ENCODE measurements at places on chromosomes 4 and X. TPM values are rescaled to one million over a fixed set of nuclear protein-coding genes. Genes with fewer than 3 reads are reported as not detected.

DNA sequence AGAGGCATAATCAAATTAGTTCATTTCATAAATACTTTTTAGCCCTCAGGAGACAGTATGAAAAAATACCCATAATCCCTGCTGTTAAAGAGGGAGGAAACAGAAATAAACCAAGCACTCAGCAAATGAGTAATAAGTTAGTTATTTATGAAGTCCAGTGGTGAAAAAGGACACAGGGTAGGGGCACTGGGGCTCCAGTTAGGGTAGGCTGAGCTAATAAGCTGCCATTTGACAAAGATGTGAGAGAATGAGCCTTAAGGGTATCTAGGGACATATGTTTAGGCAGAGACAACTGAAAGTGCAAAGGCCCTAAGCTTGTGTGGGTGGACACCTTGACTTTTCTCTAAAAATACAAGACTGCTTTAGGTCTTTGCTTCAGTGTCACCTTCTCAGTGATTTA is 94.4 kb downstream of the IL15 start:
- H3K4me3 ChIP-seq = no peak overlapping the region
- DNase-seq = no peak
- no peaks in the 10 kb centered on the region for H3K4me1 ChIP-seq
- H3K27me3 ChIP-seq = no peaks in the 10 kb centered on the region
- H3K36me3 ChIP-seq = no peaks in the 10 kb centered on the region

- no peak overlapping the region for H3K4me3 ChIP-seq
- H3K4me1 ChIP-seq = peaks cover 33% of the 10 kb centered on the region
- peaks cover 8% of the 10 kb centered on the region for H3K36me3 ChIP-seq
- no peak overlapping the region for H3K27ac ChIP-seq
These were observed 145.1 kb downstream of the BEND2 start for GRCh38 chrX:18075603-18076002.

DNA sequence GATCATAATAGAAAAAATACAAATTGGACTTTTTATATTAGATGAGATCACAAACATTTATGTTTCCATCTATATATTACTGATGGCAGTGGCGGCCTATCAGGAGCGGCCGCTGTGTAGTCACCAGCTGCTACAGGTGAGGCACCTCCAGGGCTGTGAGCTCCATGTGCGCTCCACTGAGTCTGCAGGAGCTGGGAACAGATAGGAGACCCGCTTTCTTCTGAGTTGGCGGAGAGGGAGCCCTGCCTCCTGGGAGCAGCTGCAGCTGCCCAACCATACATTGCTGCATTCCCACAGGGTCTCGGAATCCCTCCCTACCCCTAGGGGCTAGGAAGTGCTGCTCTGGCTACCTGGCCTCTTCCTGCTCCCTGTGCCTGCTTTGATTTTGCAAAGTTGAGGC is 812.9 kb downstream of the PDHA2 start:
- H3K27me3 ChIP-seq = no peaks in the 10 kb centered on the region
- no peak overlapping the region for H3K27ac ChIP-seq
- H3K4me1 ChIP-seq = no peaks in the 10 kb centered on the region
- H3K36me3 ChIP-seq = peaks cover 3% of the 10 kb centered on the region
- DNase-seq = no peak

GRCh38 chr4:140679576-140679975 is 76.6 kb downstream of the TBC1D9 start:
- no peaks in the 10 kb centered on the region for H3K27me3 ChIP-seq
- DNase-seq = no peak
- no peaks in the 10 kb centered on the region for H3K36me3 ChIP-seq
- no peaks in the 10 kb centered on the region for H3K4me1 ChIP-seq
- no peak overlapping the region for H3K4me3 ChIP-seq

DNA sequence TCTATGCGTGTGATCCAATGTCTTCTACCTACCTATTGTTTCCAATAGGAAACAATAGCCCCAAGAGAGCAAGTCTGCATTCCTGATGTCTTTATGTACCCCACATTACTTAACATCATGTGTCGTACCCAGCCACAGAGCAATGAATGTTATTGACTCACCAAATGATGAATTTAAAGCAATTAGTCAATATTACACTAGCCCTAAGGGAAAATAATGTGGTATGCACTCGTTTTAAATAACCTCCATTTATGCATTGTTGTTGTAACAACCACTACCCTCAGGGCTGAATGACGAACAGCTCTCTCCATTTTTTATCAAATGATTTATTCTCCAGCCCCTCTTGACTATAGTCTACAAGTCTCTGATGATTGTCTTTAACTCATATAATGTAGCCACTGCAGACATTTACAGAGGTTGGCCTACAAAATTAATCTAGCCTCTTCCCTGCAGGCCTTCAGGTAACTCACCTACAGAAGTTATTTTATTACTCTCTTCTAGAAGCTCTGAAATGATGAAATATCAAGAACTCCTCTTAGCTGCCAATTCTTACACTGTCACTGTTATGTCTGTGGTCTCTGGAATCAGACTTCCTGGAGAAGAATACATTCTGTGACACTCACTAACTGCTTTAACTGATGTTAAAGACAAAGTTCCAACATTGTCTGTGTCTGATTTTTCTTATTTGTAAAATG is 601.7 kb upstream of the GRIA3 start:
- no peaks in the 10 kb centered on the region for H3K27me3 ChIP-seq
- no peaks in the 10 kb centered on the region for H3K36me3 ChIP-seq
- no peaks in the 10 kb centered on the region for H3K4me1 ChIP-seq

DNA sequence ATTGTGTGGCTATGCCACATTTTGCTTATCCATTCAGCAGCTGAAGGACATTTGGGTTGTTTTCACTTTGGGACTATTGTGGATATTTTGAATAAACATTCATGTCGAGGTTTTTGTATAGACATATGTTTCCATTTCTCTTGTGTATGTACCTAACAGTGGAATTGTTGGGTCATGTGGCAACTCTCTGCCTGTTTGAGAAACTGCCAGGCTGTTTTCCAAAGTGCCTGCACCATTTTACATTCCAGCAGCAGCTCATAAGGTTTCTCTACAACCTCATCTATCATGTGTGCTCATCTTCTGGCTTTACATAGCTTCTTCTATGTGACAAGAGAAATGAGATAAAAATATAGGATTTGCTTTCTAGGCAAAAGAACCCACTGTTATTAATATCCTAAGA is 29.5 kb upstream of the TSPAN5 start:
- no peak for DNase-seq
- H3K4me3 ChIP-seq = no peak overlapping the region
- H3K4me1 ChIP-seq = peaks cover 18% of the 10 kb centered on the region
- H3K36me3 ChIP-seq = no peaks in the 10 kb centered on the region

DNA sequence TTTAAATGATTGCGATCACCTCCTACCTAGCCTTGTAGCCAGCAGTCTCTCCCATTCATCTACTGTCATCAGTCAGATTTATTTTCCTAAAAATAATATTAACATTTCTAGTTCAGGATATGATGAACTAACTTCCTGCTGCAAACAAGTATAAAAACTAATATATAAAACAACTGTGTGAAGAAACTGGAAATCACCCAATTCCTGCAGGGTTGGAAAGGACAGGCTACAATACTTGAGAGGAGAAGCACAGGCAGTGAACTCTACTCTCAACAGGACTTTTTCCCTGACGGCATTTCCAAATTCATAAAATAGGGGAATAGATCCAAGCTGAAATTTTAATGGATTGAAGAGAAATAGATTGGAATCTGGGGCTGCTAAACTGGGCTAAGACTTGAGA is 14.2 kb upstream of the BBS12 start:
- no peaks in the 10 kb centered on the region for H3K36me3 ChIP-seq
- no peak for DNase-seq
- H3K27me3 ChIP-seq = no peaks in the 10 kb centered on the region
- no peak overlapping the region for H3K27ac ChIP-seq
- no peaks in the 10 kb centered on the region for H3K4me1 ChIP-seq

DNA sequence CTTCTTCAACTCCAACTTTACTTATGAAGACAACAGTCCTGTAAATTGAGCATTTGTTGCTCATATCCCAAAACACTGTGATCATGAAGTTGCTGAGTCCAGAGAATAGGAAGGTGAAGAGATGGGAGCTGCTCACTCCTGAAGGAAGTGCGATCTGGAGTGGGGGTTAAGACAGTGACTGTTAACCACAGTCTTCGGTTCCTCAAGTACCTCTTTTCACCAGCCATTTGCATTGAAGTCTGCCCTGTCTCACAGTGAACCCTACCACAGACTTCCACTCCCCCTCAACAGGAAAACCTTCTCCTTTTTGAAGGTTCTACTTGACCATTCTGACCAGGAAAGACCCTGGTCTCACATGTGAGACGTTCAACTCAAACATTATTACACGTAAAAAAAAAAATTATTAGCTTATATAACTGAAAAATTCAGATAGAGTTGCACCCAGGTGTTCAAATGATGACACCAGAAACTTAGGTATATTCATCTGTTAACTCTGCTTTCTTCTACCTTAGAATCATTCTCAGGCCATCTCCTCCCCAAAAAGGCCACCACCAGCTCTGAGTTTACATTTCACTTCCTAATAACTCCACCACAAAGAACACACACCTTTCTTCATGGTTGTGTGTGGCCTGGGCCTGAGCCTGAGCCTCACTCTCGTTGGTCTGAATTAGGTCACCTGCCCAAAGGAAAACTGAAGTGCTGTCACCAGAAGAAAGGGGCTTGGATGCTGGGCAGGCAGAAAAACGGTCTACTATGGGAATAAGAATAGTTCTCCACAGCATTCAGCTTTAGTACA is 199.2 kb downstream of the DCTD start:
- peaks cover 21% of the 10 kb centered on the region for H3K4me1 ChIP-seq
- no peak overlapping the region for H3K4me3 ChIP-seq
- DNase-seq = no peak
- no peak overlapping the region for H3K27ac ChIP-seq
- H3K27me3 ChIP-seq = no peaks in the 10 kb centered on the region
- H3K36me3 ChIP-seq = peaks cover 17% of the 10 kb centered on the region

DNA sequence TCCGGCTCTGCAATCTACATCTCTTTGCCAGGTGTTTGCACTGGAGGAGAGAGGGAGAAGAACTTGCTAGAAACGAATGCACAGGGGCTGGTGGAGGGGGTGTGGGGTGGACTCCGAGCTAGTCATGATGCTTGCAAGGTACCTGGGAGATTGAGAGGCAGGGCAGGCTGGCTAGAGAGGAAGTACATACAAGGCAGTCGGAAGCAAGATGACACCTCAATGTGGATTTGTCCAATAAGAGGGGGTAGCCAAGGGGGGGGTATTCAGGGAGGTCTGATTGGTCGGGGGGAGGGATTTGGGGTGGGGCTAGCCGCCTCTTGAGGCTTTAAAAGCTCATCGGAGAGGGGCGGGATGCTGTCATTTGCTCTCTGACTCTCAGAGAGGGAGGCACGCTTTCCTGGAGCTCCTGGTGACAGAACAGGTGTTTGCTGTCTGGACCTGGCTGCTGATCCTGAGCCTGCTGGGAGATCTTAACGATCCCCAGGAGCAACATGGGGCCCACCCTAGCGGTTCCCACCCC is at the start of gene GPR50:
TSS of gene GPR50 (plus strand) at position 354 of the 520 bp plus-strand sequence. CDS start at position 492, 138 bp downstream.
- peaks cover 14% of the 10 kb centered on the region for H3K4me1 ChIP-seq
- H3K27ac ChIP-seq = no peak within 1 kb of the TSS
- peak; percentile 28 for DNase-seq

- H3K4me1 ChIP-seq = no peaks in the 10 kb centered on the region
- no peak for DNase-seq
- no peaks in the 10 kb centered on the region for H3K36me3 ChIP-seq
- no peak overlapping the region for H3K27ac ChIP-seq
These were observed 155.3 kb upstream of the TEX13A start for GRCh38 chrX:105375816-105376215.

DNA sequence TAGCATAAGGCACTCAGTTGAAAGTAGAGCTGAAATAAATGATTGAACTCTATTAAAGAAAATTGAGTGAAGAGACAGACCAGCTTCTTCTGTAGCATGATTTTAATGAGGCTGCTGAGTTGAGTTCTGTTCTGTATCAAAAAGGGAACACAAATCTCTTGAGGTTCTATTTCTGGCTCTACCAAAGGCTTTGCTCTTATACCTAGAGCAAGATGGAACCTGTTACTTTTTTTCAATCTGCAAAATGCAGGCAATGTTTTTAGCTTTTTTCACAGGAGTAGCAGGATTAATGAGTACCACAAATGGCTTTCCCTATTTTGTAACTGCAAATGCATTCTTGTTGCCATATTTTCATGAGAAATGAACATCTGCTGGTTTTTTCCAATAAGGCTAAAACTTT is 4.2 kb upstream of the ERVMER34-1 start:
- H3K27ac ChIP-seq = no peak overlapping the region
- no peak for DNase-seq
- H3K4me1 ChIP-seq = peaks cover 2% of the 10 kb centered on the region
- peaks cover 32% of the 10 kb centered on the region for H3K27me3 ChIP-seq

Gene PRDM8
- total RNA-seq = not detected

GRCh38 chr4:111943796-111944203 is 201.5 kb upstream of the FAM241A start:
- no peaks in the 10 kb centered on the region for H3K36me3 ChIP-seq
- peak; percentile 62 for DNase-seq
- H3K27ac ChIP-seq = no peak overlapping the region
- no peaks in the 10 kb centered on the region for H3K27me3 ChIP-seq
- H3K4me1 ChIP-seq = peaks cover 7% of the 10 kb centered on the region
- no peak overlapping the region for H3K4me3 ChIP-seq

- peaks cover 21% of the 10 kb centered on the region for H3K4me1 ChIP-seq
- no peak overlapping the region for H3K4me3 ChIP-seq
- DNase-seq = no peak
- no peaks in the 10 kb centered on the region for H3K27me3 ChIP-seq
- no peaks in the 10 kb centered on the region for H3K36me3 ChIP-seq
These were observed 90.8 kb downstream of the DCTD start for GRCh38 chr4:182826391-182826790.

Gene EVC
- 12.5 TPM for total RNA-seq

DNA sequence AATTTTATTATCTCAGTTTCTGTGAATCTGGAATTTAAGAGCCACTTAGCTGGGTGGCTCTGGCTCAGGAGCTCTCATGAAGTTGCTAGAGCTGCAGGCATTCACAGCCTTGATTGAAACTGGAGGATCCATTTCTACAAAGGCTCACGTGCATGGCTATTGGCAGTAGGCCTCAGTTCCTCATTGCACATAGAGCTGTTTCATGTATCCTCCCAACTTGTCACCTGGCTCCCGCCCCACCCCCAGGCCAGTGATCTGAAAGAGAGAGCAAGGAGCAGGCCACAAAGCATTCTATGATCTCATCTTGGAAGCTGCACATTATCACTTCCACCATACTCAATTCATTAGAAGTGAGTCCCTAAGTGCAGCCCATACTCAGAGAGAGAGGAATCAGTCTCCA is 18.5 kb upstream of the AP1AR start:
- H3K27me3 ChIP-seq = no peaks in the 10 kb centered on the region
- no peaks in the 10 kb centered on the region for H3K4me1 ChIP-seq
- DNase-seq = no peak
- H3K27ac ChIP-seq = no peak overlapping the region
- H3K4me3 ChIP-seq = no peak overlapping the region

DNA sequence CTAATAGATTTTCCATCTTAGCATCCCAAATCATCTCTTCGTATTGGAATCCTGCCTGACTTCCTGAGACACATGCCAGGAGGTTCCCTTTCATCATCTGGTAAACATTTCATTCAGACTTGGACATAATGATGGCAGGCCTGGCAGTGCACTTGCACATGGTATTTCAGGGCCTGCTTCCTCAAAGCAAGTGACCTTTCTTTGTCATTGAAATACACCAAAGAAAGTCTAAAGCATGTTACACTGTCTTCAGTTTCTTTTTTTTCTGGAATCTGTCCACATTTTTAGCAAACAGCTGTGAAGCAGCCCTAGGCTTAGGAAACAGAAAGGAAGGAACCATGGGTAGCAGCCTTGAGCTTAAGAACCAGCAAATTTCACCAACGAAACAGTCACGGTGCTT is 205.9 kb upstream of the VCX start:
- no peaks in the 10 kb centered on the region for H3K27me3 ChIP-seq
- H3K4me3 ChIP-seq = no peak overlapping the region
- no peak for DNase-seq
- no peak overlapping the region for H3K27ac ChIP-seq
- H3K4me1 ChIP-seq = 0 out of 2 replicates have a peak, but pooled peaks cover 5% of the 10 kb centered on the region
- peaks cover 13% of the 10 kb centered on the region for H3K36me3 ChIP-seq
